ENCODE measurements at places on chromosomes 16 and 17.
A peak's percentile ranks its signal among the peaks of the same experiment; 100 is the strongest.

DNA sequence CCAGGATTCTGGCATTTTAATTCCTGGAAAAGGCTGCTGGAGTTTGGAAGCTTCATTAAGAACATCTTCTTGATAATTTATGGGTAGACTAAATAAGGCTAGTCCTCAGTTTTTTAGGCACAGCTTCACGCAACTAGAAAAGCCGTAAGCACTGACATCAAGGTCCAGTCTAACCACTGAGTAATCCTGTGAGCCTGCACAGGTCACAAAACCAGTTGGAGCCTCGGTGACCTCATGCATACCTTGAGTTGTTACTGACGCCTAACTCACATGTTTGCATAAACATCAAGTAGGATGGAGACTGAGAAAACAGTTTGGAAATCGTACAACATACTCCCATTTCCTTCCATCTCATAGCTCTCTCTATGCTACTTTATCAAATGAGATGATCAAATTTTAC is 63.8 kb upstream of the RCVRN start:
- DNase-seq = no peak

DNA sequence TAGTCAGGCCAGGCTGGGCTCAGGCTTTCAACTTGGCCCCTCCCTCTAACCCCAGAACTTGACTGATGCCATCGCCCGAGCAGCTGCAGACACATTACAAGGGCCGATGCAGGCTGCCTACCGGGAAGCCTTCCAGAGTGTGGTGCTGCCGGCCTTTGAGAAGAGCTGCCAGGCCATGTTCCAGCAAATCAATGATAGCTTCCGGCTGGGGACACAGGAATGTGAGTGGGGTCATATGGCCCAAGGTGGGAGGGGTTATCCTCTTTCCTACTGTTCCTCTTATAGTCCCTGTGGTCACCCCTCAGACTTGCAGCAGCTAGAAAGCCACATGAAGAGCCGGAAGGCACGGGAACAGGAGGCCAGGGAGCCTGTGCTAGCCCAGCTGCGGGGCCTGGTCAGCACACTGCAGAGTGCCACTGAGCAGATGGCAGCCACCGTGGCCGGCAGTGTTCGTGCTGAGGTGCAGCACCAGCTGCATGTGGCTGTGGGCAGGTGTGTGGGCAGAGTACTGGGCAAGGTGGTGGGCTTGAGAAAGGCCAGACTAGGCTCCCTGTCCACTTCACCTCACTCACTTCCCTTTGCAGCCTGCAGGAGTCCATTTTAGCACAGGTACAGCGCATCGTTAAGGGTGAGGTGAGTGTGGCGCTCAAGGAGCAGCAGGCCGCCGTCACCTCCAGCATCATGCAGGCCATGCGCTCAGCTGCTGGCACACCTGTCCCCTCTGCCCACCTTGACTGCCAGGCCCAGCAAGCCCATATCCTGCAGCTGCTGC is 2.1 kb upstream of the NRN1L start:
- no peak for DNase-seq

DNA sequence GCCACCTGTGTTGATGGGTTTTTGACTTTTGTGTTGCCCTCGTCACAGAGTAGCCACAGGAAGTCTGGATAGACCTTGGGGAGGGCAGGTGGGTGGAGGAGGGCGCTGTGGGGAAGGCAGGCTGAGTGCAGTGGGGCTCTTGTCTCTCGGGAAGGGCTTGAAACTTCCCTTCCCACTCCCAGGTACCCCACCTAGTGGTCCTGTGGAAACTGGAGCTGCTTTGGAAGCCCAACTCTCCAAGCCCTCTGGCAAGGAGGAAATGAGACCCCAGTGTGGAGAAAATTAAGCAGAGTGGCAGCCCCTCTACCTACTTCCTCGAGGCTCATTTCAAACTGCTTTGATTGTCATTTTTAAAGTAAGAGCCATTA is 9.2 kb downstream of the CA5A start:
- DNase-seq = no peak

DNA sequence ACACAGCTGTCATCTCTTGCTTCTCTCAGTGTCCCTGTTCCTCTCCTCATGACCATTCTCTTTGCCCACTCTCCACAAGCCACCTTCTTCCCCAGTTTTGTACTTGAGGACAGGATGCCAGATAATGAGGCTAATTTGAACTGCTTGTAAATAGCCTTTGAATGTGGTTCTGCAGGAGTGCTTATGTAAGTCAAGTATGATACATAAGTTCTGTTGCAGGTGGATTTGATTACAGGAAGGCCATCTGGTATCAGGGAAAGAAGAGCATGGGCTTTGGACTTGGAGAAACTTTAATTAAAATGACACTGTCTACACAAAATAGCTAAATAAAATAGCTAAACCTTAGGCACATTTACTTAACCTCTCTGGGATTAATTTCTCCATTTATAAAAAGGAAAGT is 120.2 kb upstream of the HLF start:
- DNase-seq = no peak

- no peak for DNase-seq
Observed at GRCh38 chr17:8292639-8293395, 2.4 kb downstream of the SLC25A35 start.

GRCh38 chr17:9016941-9017552 is 4.3 kb upstream of the NTN1 start:
- DNase-seq = peak; percentile 30

DNA sequence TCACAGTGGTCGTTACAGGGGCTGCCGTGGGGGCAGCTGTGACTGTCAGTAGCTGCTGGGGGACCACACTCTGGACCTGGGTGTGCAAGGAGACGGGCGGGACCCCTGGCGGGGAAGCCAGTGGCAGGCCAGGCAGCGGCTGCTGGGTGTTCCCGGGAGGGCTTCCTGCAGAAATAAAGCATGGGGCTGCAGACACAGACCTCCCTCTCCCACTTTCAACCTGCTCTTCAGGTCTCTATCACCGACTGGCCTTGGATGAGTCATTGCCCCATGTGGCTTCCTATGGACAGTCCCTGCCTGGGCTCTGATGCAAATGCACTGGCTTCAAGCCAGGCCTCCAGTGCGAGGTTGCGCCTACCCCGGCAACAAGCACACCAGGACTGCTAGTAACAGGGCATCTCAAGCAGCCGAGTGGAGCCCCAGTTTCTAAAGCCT is 17.2 kb downstream of the SREBF1 start:
- peak; percentile 93 for DNase-seq

DNA sequence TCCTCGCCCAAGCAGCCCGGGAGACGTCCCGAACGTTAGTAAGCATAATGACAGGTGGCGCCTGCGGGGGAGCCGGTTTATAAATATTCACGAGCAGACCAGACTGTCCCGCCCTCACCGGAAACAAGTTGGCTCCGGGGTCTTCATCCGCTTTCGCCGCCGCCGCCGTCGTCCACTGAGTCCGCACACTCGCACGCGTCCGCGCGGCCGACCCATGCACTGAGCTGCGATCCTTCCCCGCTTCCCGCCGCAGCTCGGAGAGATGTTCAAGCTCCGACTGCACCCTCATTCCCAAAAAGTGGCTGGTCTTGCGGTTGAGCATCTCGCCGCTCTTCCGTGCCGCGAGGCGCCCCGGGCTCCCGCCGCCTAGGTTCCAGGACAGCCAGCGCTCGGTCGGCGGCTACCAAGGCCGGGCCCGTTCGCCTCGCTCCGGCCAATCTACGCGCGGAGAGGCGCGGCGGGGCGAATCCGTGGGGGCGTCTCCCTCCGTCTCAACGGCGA is 385 bp downstream of the CFAP119 start:
- peak; percentile 68 for DNase-seq

- DNase-seq = no peak
Observed at GRCh38 chr17:44906763-44907728, 7.8 kb upstream of the EFTUD2 start.

- DNase-seq = no peak
Observed at GRCh38 chr17:67449845-67450755, 73.0 kb downstream of the PITPNC1 start.

- no peak for DNase-seq
Observed at GRCh38 chr17:16920628-16921020, 51.3 kb downstream of the TNFRSF13B start.

GRCh38 chr16:85653290-85653891 is 35.4 kb downstream of the GINS2 start:
- DNase-seq = no peak

DNA sequence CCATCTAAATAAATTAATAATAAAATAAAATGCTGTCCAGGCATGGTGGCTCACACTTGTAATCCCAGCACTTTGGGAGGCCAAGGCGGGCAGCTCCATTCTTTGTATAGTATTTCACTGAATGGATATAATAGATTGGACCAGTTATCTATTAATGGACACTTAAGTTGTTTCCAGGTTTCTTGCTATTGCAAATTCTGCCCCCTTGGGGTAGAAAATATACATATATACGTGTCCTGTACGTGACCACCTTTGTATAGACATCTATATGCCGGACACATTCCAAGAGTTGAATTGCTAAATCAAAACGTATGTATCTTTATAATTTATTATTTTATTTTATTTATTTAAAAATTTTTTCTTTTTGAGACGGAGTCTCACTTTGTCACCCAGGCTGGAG is 3.9 kb upstream of the EXOC7 start:
- DNase-seq = no peak
